Adrenal gland (tissue), 19 donors: ENCODE measurements at places on chromosomes 12 and 14. TPM values are rescaled to one million over a fixed set of nuclear protein-coding genes. Genes with fewer than 3 reads are reported as not detected.

Gene PGF
- total RNA-seq, result 2.1 TPM

- DNase-seq, result no peak
These were observed 11.1 kb downstream of the ARF3 start for GRCh38 chr12:48946205-48946604.

GRCh38 chr12:91628656-91629055, 446.0 kb upstream of the DCN start:
- no peak for DNase-seq

- peak; percentile 47 for DNase-seq
These were observed 136.5 kb upstream of the AMIGO2 start for GRCh38 chr12:47216150-47216677.

- no peak for DNase-seq
These were observed 84.0 kb downstream of the ACTN1 start for GRCh38 chr14:68894802-68895703.

- DNase-seq, result no peak
These were observed 134.1 kb downstream of the SLC41A2 start for GRCh38 chr12:104823985-104824461.

Gene DHRS1
- total RNA-seq, result 56.8 TPM

GRCh38 chr14:34465069-34465859, 3.2 kb upstream of the SPTSSA start:
- DNase-seq, result no peak

DNA sequence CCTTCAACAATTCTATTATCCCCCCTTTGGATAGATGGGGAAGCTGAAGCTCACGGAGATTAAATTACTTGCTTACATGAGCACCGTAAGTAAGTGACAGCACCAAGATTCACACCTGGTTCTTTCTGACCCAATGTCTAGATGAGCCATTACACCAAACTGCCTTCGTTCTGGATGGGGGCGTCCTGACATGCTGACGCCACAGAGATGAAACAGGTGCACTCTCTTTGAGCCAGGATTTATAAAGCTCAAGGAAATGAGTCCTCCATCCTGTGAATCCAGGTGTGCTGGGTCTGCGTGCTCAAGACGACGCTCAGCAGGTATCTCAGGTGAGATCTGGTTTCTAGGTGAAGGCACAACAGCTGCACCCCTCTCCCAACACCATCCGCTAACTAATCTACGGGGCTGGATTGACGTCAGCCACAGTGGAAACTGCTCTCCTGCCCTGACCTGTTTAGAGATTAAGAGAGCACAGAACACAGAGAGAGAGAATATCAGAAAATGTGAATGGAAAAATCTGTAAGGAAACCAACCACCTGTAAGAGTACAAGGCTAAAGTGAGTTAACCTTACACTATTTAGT, 61.6 kb downstream of the KSR2 start:
- no peak for DNase-seq

DNA sequence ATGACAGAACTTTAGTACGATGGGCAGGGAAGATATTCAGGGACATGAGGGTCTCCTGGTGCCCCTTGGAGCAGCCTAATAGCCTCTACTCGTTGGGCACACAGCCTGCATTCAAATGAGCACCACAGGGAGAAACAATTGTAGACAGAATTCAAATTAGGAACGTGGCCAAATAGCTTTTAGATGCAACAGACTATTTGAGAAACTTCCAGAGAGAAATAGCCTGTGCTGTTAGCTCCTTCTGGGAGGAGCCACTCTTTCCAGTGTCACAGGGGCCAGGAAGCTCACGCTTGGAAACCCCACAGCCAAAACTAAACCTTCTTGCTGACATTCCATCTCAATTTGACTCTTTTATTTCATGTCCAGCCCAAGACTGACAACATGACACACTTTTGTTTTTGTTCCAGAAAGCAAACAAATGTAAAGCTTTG, 114.5 kb downstream of the RPAP3 start:
- DNase-seq, result no peak

DNA sequence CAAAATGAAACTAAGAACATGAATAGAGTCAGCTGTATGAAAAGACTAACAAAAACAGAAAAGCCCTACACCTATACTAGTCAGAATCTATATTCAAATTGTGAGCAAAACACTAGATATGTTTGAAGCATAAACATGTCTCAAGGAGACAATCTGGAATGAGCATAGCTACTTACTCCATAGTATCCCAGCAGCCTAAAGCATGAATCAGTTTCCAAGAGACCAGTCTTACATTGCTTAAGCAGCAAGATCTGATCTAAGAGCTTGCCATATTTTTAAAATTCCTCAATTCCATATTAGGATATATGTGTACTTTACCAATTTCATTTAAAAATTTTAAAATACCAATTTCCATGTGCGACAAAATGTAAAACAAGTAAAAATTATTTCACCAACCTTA, 7.7 kb downstream of the CAPS2 start:
- DNase-seq, result no peak

Gene LMO3
- 0.89 TPM for total RNA-seq

- DNase-seq, result no peak
These were observed 136.9 kb downstream of the SLC38A1 start for GRCh38 chr12:46131732-46132469.

DNA sequence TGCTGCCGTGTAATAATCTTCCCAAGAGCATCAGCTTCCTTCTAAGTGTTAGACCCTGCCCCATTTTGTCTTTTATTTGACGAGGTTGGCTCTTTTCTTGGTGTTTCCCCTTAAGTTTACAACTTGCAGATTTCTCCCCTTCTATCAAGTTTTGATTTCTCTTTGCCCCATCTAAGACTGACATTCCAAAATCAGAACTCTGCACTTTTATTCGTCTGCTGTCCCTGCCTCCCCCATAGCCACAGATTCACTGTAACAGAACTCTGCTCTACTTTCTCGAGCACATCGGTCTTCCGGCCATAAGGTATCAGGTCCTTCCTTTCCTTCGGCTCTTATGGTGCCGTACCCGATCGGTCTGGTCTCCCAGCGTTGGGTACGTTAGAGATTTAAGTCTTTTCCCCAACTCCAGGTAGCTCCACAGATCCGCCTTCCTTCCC, 563 bp downstream of the DCP1B start:
- no peak for DNase-seq

DNA sequence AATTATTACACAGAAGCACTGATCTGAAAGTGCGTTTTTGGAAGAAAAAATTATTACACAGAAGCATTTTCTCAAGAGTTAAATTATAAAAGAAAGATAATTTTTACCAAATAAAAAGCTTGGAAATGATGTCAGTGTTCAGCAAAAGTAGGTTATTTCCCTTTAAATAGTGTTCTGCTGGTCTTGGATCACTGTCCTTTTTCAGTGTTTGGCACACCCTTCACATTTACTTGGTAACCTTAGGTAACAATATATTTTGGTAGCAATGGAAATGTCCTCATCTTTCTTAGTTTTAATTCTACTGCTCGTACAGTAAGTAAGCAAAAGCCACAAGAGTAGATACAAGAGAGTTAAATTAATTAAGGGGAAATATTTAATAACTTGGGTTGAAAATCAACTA, 40.3 kb downstream of the FERMT2 start:
- DNase-seq, result no peak

DNA sequence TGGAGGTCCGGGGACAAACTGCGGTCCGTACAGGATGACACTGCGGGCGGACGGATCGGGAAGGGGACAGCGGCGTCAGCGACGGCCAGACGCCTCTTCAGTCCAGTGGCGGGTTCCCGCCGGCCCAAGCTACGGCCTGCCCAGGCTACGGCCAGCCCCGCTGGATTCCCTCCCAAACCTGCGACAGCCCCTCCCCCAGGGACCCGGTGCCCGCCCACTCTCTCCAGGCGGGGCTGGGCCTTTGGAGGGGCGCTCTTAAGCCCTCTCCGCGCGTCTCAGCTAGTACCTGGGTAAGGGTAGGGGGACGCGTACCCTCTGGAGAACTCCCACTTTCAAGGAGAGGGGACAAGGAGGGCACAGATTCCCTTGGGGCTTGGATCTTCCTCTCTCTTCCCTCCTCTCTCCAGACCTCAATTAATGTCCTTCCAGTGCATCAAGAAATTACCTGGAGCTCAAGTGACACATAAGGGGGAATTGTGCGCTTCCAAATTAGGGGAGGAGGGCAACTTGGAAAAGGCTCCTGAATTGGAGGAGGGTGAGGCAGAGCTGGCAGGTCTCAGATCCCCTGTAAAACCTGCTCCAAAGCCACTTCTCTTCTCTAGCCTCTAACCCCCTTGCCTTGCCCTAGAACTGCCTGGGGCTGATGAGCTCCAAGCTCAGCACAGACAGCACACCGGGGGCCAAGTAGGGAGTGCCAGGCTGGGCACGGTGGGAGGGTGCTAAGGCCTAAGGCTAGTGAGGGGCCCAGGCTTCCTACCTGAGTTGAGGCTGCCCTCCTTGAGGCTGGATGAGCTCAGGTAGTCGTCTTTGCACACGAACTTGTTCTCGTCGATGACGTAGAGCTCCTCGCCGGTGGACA, 3.1 kb downstream of the LHX5 start:
- DNase-seq, result no peak

DNA sequence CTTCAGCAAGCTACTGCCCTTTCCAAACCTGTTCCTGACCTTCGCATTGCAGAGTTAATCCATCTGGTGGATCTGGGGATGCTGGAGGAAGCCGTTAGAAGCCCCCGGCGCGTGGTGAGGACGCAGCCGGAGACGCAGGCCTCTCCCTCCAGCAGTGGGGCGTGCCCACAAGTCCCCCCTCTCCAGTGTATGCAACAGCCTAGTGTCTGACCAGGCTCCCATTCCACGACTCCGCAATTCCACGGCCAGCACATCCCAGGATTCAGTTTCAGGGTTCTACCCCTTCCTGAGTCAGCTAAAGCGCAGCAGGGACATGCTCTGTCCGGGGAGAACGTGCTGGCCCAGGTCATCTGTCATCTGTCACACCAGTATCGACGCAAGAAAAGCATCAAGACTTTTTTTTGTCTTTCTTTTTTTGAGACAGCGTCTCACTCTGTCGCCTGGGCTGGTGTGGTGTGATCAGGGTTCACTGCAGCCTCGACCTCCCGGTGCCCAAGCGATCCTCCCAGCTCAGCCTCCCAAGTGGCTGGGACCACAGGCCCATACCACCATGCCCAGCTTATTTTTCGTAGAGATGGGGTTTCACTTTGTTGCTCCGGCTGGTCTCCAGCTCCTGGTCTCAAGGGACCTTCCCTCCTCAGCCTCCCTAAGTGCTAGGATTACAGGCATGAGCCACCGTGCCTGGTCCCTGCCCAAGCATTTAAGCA, 8.0 kb upstream of the DYNC1H1 start:
- DNase-seq, result no peak

DNA sequence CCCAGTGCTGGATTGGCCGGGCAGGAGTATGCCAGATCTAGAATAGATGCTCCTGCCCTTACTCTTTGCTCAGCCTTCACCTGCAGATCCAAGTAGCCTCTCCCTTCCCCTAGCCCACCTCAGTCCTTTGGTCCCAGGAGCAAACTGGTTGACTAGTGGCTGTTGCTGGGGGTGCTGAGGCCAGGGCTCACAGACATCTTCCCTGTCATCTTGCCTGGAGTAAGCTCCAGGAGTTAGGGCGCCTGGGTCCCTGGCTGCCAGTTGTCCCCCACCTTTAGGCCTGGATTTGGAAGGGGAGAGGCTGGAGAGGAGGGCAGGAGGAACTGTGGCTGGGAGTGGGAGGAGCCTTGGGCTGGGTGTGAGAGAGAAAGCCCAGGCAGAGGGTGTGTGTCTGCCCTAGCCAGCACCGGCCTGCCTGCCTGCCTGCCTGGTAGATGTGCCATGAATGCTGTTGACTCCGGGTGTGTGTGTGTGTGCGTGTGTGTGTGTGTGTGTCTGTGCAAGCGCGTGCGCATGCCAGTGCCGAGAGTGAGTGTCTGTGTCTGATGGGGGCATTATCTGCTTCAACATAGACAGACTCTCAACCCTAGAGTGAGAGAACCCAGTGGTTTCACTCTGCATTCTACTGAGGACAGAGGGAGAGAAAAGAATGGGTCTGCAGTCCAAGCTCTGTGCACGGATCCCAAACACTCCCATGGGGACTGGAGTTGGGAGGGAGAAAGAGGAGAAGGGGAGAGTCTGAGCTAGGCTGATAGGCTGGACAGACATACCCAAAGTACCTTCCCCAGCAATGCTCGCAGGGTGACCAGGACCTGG, 845 bp upstream of the RARG start:
- DNase-seq, result peak; percentile 67

DNA sequence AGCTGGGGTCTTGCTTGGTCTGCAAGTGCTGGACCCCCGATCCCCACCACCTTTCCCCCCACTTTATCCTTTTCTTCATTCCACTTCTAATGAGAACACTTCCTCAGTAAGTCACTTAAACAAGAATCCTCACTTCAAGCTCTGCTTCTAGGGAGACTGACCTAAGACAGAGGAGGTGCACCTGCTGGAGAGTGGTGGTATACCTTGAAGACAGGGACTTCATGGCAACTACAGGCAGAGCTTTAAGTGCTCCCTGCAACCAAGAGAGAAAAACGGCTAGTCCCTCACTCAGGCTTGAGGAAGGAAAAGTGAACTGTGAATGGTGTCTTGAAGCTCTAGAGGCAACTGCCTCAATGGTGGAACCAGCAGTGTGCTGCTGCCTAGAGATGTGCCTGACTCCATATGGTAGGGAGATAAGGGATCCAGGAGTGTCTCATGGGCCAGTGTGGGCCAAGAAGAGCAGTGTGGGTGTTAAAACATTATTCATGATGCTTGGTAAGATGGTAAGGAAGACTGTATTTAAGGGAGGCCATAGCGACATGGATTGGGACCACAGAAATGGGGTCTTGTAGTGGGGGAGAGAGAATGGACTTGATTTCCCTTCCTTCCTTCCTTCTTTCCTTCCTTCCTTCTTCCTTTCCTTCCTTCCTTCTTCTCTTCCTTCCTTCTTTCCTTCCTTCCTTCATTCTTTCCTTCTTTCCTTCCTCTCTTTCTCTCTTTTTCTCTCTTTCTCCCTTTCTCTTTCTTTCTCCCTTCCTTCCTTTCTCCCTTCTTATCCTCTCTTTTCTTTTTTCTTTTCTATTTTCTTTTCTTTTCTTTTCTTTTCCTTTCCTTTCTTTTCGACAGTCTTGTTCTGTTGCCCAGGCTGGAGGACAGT, 96.2 kb upstream of the NAP1L1 start:
- no peak for DNase-seq

Gene FAM90A1
- 0.61 TPM for total RNA-seq

DNA sequence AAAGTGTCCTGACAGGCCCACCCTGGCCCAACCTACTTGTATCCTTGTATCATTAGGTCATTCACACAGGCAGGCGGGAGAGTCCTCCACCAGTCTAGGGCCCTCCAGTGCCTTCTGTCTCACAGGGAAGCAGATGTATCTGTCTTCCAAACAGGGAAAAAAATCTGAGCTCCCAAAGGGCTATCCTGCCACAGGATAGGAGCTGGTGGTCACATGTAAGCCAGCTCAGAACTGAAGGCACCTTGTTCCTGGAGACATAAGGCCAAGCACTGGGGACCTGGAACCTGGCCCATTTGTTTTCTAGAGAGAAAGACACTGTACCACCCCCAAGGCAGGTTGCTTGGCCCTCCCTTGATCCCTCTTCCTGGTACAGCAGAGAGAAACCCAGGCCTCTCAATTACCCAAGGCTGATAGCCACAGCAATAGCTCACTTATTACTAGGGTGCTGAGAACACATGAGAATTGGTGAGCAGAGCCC, 19.4 kb upstream of the PLEKHH1 start:
- DNase-seq, result peak; percentile 25

- DNase-seq, result no peak
These were observed 20.6 kb downstream of the CNIH1 start for GRCh38 chr14:54420478-54421142.

GRCh38 chr12:29561664-29562071, 64.2 kb upstream of the OVCH1 start:
- no peak for DNase-seq

- no peak for DNase-seq
These were observed 111.0 kb upstream of the MAX start for GRCh38 chr14:65213316-65213715.

GRCh38 chr12:79692860-79693577, 2.3 kb upstream of the PAWR start:
- DNase-seq, result no peak
